Left lung (tissue), 14 donors: ENCODE measurements at places on chromosomes 16 and 17. TPM values are rescaled to one million over a fixed set of nuclear protein-coding genes. Genes with fewer than 3 reads are reported as not detected.

GRCh38 chr17:63622574-63623390 lies 565 bp downstream of the MAP3K3 start:
- DNase-seq = peak; percentile 82

The ABCC3 gene
- polyA plus RNA-seq = 82.4 TPM

DNA sequence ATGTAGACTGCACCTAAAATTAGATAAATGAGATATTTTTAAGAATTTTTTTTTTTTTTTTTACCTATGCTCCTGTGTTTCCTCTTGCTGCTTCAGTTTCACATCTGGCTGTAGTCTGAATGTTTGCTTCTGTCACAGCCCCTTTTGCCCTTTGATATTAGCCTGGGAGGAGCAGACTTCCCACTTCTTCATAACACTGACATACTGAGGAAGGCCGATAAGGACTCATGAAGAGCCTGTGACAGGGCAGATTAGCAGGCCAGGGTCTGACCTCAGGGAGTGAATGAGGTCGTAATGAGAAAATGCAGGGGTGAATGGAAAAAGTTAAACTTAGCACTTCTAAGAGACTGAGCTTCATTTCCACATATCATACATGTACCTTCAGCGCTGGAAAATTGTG lies at the start of gene SLFN14:
Gene SLFN14, minus strand, starts transcription at position 117 of the 400 bp plus-strand sequence. CDS start 2,757 bp downstream, outside the sequence.
- DNase-seq = no peak

GRCh38 chr17:28579526-28579925 lies 2.8 kb upstream of the ALDOC start:
- no peak for DNase-seq

GRCh38 chr16:64121473-64121872 lies 1000.4 kb downstream of the CDH11 start:
- no peak for DNase-seq

DNA sequence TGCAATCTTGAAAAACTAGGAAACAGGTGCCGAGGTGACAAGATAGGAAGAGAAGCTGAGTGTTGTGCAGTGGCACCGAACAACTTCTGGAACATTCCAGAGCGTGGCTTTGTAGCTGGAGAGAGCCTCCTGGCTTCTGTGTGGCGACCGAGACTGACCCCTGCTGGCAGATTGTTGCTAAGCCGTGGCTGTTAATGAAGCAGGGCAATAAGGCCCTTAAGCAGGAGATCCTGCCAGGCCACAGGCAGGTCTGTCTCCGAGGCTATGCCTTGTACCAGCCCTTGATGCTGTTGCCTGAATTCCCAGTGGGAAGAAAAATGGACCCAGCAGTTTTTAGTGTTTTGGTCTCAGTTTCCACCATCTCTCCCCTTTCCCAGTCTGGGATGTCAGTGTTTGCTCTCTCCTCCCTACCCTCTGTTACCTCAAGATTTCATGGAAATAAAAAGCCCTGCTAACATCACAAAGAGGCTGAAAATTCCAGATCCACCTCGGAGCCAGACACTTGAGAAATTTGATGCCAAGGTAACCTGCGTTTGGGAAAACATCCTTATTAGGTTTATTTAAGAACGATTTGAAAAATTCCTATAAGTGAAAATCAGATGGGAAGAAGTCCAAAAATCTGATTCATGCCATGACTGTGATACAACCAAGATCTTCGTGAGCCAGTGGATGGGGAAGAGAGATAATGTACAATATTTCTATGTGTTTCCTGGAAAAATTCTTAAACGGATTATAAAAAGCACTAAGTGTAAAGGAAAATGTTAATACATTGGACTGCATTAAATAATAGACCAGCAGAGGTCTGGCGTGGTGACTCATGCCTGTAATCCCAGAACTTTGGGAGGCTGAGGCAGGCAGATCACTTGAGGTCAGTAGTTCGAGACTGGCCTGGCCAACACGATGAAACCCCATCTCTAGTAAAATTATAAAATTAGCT lies 265.1 kb downstream of the PRKCA start:
- peak; percentile 64 for DNase-seq
